Body of pancreas (tissue), 4 donors: ENCODE measurements at places on chromosomes 3 and 15. TPM values are rescaled to one million over a fixed set of nuclear protein-coding genes. Genes with fewer than 3 reads are reported as not detected.

DNA sequence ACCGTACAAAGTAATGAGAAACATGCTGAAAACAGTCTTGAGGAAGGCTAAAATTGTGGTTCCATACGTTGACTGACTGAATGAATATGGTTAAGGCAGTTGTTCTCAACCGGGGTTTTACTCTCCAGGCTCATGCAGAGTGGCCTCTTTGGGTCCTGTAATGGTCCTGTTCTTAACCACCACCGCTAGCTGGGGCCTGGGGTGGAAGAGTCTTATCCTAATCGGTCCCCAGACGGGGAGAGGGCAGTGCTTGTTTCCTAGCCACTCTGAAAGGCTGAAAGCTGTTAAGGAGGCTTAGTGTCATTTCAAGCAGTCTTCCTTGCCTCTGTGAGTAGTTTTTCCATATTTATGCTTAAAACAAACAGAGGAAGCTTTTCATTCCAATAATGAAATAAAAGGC is 32.0 kb downstream of the SELENOT start:
- H3K27ac ChIP-seq, result no peak overlapping the region
- H3K36me3 ChIP-seq, result no peaks in the 10 kb centered on the region
- DNase-seq, result no peak
- no peaks in the 10 kb centered on the region for H3K27me3 ChIP-seq

DNA sequence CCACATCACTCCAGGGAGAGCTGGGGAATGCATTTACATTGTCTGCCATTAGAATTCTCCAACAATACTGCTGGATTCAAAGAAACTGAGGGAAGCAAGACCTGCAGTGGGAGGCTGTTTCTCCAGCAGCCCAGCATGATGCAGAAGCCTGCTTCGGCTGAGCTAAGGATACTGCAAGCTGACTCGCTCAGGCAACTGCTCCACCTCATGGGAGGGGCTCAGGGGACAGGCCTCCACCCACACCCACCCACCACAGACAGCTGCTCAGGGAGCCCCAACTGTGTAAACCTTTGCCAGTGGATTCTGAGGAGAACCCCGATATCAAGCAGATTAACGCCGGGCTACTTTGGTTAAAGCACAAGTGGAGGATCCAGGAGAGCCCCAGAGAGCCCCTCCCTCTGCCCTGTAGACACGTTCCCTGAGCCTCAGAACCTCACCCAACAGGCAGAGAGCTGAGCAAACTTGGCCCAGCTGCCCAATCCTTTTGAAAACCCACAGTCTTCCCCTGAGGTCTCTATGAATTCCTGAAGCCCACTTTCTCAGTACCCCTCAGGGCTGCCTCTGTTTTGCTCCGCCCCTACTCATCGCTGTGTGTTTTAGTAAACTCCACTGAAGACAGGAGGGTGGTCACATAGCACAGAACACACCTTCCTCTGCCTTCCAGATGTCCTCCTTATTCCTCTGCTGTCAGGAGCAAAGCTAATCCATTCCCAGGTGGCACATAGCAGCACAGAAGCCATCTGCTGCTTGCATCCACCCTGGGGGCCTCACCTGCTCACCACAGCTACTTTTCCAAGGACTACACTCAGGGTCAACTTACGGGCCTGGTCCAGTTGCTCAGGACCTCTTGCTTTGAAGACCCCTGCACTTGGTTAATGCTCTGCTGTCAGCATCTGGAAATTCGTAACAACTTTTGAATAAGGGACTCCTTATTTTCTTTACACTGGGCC is 269.0 kb downstream of the ABHD5 start:
- no peak overlapping the region for H3K27ac ChIP-seq
- DNase-seq, result no peak
- no peaks in the 10 kb centered on the region for H3K27me3 ChIP-seq
- no peak overlapping the region for H3K4me3 ChIP-seq

DNA sequence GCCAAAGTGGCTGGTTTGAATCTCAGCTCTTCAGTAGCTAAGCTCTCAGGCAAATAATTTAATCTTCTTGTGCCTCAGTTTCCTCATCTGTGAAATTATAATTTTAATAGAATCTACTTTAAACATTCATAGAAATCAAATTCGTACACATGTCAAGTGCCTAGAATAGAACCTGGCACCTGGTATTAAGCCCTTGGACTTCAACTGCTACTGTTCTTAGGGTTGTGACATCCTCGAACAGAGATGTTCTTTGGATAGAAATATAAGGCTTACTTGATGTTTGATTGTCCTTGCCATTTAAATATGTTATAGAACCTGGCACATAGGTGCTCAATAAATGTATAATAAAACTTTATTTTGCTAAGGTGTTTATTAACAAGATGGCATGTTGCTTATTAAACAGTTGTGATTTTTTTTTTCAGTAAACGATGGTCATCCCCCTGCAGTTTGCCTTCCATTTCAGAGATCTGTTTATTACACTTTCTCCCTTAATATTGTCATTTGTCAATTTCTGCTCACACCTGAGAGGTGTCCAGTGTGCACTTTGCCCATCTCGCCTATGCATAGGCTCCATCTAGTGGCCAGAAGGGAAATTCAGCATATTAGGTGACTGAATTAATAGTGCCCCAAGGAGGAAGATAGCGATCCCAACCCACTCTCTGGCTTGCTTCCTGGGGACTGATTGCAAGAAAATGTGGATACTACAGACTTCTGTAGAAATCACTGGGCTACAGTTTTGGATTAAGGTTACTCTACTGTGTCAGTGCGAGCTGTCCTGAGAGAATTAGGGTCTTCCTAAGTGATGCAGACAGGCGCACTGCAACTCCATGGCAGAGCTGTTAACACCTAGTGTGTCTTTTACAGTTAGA is 10.7 kb downstream of the IGF1R start:
- H3K4me1 ChIP-seq, result peaks cover 48% of the 10 kb centered on the region
- H3K36me3 ChIP-seq, result no peaks in the 10 kb centered on the region
- no peaks in the 10 kb centered on the region for H3K27me3 ChIP-seq
- H3K27ac ChIP-seq, result peak overlapping the region; percentile 7
- H3K4me3 ChIP-seq, result no peak overlapping the region
- DNase-seq, result peak; percentile 63

DNA sequence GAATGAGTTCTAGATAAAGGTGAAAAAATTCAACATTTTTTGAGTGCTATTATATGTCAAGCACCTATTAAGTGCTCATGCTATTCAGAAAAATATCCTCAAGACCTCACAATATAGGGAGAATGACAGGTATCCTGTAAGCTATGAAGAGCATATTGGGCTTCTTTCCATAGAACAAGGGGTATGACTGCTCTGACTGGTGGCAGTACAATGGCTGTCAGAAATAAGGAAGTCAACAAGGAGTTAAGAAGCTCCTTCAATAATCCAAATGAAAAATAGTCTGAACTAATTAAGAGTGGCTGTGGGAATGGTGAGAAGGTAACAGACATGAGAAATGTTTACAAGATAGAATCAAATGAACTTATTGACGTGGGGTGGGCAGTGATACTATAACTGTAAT is 24.7 kb downstream of the NPTN start:
- no peaks in the 10 kb centered on the region for H3K36me3 ChIP-seq
- peak overlapping the region; percentile 1 for H3K27ac ChIP-seq
- peaks cover 26% of the 10 kb centered on the region for H3K4me1 ChIP-seq
- DNase-seq, result no peak

- no peak for DNase-seq
- H3K4me3 ChIP-seq, result no peak overlapping the region
- no peaks in the 10 kb centered on the region for H3K27me3 ChIP-seq
- H3K27ac ChIP-seq, result no peak overlapping the region
These were observed 15.3 kb downstream of the RLBP1 start for GRCh38 chr15:89205991-89206585.

- H3K4me1 ChIP-seq, result no peaks in the 10 kb centered on the region
- H3K36me3 ChIP-seq, result no peaks in the 10 kb centered on the region
- no peaks in the 10 kb centered on the region for H3K27me3 ChIP-seq
- H3K4me3 ChIP-seq, result no peak overlapping the region
- H3K27ac ChIP-seq, result no peak overlapping the region
- DNase-seq, result no peak
These were observed 6.0 kb downstream of the SPATA12 start for GRCh38 chr3:57066471-57066870.

DNA sequence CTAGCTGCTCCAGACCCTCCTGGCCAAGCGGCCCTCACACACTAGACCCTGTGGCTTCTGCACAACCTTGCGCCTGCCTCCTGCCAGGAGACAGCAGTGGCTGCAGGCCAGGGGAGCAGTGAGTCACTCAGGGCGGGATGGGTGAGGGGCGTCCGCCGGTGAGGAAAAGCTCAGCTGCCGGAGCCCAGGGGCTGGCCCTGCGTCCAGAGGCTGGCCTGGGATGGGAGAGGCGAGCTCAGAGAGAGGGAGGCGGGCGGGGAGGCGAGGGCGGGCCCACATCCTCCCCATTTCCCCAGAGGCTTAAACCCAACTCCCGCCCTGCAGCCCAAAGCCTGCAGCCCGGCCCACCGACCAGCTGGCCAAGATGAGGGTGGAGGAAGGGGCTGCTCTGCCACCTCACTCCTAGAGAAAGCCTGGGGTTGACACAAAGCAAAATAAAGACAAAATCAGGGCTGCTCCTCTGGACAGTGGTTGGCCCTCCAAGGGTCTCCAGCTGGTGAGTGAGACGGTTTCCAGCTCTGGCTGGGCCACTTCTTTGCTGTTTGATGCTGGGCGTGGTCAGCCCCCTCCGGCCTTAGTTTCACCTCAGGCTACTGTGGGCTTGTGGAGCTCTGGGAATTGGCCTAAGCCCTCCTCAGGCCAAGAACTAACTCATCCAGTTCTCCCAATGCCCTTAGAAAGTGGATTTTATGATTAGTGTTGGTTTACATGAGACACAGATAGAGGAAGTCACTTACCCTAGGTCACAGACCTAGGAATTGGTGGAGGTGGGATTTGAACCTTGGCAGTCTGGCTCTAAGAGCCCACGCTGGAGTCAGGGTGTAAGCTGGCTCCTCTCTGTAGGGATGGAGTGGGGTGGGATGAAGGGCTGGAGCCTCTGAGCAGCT is 50.6 kb downstream of the IQSEC1 start:
- DNase-seq, result no peak
- H3K27ac ChIP-seq, result no peak overlapping the region
- peaks cover 22% of the 10 kb centered on the region for H3K4me1 ChIP-seq
- H3K4me3 ChIP-seq, result no peak overlapping the region
- no peaks in the 10 kb centered on the region for H3K36me3 ChIP-seq

GRCh38 chr3:197487911-197488391 is 67.8 kb downstream of the BDH1 start:
- no peaks in the 10 kb centered on the region for H3K4me1 ChIP-seq
- H3K36me3 ChIP-seq, result no peaks in the 10 kb centered on the region
- H3K27ac ChIP-seq, result no peak overlapping the region

- H3K27me3 ChIP-seq, result no peaks in the 10 kb centered on the region
- no peak overlapping the region for H3K27ac ChIP-seq
- no peaks in the 10 kb centered on the region for H3K36me3 ChIP-seq
- H3K4me3 ChIP-seq, result no peak overlapping the region
- no peaks in the 10 kb centered on the region for H3K4me1 ChIP-seq
- DNase-seq, result peak; percentile 32
These were observed 64.3 kb downstream of the DUT start for GRCh38 chr15:48395521-48396011.

DNA sequence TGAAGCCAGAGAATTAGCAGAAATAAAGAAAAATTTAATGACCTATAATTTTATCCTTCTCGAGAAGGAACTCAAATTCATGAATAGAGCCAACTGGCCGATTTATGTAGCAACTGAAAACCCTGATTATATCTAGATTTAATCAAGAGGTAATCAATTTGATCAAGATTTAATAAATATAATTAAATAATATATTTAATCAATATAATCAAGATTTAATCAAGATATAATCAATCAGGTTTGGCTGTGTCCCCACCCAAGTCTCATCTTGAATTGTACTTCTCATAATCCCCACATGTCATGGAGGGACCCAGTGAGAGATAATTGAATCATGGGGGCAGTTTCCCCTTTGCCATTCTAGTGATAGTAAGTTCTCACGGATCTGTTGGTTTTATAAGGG is 181.2 kb upstream of the CDIN1 start:
- no peak for DNase-seq
- no peak overlapping the region for H3K4me3 ChIP-seq
- H3K27me3 ChIP-seq, result no peaks in the 10 kb centered on the region
- no peak overlapping the region for H3K27ac ChIP-seq
- H3K4me1 ChIP-seq, result no peaks in the 10 kb centered on the region

Gene MKRN3
- total RNA-seq, result not detected

Gene IQCH
- total RNA-seq, result 1.6 TPM

Gene KNG1
- total RNA-seq, result not detected

Gene SCN11A
- not detected for total RNA-seq

Gene FGD5
- total RNA-seq, result 7.8 TPM

Gene EXD1
- not detected for total RNA-seq

Gene CCDC14
- 23.1 TPM for total RNA-seq

Gene CIP2A
- 3.6 TPM for total RNA-seq

Gene SI
- total RNA-seq, result not detected
